NT2/D1 (cell line): ENCODE measurements at places on chromosomes 1 and 21.

DNA sequence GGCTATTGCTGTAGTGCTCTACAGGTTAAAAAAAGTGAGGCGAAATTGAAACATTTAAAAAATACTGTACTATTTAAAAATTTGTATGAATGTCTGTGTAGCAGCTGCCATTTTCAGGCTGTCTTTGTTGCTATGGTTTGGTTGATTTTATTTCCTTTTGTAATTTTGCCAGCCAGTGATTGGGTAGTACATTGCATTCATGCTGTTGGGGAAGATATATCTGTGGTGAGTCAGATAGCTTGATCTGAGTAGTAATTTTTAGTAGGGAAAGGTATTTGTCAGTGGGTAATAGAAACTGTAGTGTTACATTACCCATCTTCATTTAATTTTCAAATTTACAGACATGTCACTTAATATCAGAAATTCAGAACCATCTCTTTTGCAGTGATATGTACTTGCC lies 15.0 kb downstream of the NFIA start:
- DNase-seq, result no peak

DNA sequence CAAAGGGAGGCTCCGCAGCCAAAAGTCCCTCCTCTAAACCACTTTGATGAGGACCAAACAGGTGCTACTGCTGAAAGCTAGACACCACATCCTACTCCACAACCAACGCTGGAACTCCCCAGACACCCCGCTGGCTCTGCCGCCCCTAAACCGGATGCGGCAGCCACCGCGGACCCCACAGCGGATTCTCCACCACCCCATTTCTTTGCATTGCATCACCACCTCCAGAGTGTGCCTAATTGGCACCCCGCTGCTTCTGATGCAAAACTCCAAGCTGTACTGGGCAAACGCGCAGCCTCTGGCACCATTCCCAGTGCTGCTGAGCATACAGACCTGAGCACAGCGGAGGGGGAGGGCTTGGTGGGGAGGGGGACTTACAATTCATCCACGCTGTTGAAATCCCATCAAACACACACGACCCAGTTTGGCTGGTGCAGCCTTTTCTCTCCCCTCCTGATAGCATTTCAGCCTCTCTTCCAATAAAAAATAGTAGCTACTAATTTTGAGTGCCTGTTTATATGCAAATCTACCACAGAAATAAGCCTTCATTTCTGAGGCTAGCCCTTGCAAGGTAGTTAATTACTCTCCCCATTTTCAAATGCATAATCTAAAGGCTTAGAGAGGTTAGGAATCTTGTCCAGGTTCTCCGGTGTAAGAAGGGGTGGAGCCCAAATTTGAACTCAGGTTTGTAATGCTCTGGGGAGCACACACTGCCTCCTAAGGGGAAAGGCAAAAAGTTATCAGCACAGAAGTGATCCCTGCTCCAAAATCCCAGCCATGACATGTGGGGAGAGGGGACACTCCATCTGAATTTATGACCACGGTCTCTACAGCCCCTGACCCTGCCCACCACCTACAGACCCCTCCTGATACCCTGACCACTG lies 12.2 kb upstream of the RGS16 start:
- DNase-seq, result peak; percentile 84

DNA sequence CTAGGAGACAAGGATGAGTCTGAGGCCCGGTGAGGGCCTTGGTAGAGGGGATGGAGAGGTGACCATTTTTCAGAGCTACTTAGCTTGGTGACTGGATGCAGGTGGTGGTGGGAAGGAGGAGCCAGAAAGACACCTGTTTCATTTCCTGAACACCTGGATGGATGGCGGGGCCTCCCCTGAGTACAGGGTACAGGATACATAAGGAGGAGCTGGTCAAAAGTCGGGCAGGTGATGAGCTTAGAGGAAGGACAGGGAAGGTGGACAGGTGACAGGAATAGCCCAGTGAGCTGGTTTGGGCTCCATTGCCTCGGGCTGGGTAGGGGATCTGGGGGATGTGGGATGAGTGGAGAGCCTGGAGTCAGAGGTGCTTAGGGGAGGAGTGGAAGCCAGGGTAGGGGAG lies 6.3 kb downstream of the FAAH start:
- DNase-seq, result no peak

DNA sequence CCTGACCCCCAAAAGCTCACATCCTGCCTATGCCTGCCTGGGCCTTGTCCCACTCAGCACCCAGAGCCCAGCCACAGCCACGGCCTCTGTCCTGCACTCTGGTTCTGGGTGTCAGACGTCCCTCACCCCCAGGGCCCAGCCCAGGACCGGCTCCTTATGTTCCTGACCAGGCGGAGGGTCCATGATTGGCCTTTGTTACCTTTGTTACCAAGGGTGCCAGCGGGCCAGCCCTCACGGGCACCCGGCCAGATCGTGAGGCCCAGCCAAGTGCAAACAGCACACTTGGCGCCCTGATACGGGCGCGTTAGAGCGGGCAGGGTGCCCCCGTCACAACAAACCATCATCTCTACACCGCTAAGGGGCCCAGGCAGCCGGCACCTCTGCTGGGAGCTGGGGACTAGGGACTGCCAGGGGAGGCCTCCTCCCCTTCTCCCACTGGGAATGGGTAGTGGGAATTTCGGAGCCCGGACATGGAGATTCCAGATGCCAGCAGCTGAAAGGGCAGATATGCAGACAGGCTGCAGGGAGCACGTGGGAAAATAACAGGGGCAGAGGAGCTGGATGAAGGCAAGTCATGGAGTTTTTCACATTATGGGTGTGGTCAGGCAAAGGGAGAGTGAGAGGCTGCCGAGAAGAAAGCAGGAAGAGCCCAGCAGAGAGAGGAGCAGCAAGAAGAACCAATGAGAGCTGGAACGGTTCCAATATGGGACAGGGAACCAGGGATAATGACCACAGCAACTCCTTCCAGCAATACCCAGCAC lies 22.1 kb downstream of the HSPG2 start:
- DNase-seq, result no peak

DNA sequence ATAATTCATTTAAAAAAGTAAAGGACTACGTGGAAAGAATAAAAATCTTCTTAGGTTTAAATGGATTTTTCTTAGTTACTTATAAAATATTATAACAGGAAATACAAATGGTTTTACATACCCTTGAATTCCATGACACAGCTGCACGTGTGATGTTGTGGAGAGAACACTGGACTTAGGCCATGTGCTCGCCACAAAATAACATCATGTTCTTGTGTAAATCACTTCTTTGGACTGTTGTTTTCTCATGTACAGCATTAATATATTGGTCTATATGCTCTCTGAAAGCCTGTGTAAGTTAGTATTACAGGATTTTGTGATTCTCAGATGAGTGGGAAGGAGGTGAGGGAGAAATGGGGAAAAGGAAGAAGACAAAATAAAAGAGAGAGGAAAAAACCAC lies 228.2 kb downstream of the DNM3 start:
- DNase-seq, result no peak

DNA sequence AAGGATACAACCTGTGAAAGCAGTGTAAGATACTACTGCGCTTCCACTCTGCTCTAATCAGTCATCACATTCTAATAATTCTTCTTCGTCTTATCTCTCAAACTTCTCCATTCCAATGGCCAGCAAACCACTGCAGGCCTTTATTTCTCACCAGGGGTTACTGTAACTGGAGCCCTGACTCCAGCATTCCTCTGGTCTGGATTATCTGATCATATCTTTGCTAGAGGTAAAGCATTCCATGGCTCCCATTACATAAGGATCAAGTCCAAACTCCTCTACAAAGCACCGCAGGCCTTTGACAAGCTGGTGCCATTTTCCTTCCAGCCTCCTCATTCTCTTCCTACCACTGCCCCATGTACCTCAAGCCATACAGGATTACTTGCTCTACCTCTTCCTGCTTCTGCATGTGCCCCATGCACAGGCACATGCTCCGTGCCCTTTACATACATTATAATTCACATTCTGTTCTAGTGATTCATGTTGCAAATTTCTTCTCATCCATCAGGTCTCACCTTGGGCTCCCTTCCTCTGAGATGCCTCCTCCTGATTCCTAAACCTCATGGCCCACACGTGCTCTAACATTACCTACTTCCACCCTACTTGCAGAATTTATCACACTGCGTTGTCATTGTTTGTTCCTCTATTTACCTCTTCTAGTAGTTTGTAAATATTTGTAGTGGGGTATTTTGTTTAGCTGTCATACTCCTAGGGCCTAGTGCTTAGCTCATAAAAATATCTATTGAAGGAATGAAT lies 9.3 kb upstream of the SERBP1 start:
- DNase-seq, result no peak

DNA sequence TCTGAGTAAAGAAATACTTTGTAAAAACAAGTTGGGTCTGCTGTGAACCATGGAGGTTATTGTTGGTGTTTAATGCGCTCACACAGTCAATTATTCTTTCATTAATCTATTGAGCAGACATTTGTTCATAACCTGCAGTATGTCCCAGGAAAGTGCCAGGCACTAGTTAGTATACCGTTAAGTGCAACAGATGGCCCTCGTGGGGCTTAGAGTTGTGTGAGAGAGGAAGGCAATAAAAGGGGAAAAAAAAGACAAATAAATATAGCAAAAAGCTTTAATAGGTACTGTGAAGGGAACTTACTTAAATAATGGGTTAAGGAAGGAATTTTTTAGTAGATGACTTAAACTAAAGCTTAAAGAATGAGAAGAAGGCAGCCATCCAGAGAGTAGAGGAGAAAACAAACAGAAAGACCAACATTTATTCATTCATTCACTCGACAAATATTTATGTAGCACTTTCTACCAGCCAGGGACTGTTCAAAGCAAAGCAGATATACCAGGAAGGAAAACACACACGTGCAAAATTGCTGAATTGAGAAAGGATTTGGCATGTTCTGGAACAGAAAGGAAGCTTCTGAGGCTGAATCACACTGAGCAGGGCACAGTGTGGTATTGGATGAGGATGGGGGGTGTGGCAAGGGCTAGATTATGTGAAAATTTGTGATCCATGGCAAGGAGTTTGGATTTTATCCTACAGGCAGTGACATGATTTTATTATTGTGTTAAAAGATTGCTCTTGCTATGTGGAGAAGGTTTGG lies 296.1 kb upstream of the SGIP1 start:
- no peak for DNase-seq

GRCh38 chr1:87226341-87226760 lies 102.3 kb upstream of the LMO4 start:
- peak; percentile 88 for DNase-seq

GRCh38 chr1:33946836-33947235 lies 83.0 kb downstream of the HMGB4 start:
- no peak for DNase-seq

DNA sequence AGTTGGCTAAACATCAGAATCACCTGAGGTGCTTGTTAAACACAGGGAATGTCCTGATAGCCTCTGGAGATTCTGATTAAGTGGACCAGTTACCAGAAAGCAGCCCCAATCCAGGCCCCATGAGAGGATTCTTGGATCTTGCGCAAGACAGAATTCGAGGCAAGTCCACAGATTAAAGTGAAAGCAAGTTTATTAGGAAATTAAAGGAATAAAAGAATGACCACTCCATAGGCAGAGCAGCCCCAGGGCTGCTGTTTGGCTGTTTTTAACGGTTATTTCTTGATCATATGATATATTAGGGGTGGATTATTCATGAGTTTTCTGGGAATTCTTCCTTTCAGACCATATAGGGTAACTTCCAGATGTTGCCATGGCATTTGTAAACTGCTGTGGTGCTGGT lies 176.2 kb downstream of the ROR1 start:
- no peak for DNase-seq

DNA sequence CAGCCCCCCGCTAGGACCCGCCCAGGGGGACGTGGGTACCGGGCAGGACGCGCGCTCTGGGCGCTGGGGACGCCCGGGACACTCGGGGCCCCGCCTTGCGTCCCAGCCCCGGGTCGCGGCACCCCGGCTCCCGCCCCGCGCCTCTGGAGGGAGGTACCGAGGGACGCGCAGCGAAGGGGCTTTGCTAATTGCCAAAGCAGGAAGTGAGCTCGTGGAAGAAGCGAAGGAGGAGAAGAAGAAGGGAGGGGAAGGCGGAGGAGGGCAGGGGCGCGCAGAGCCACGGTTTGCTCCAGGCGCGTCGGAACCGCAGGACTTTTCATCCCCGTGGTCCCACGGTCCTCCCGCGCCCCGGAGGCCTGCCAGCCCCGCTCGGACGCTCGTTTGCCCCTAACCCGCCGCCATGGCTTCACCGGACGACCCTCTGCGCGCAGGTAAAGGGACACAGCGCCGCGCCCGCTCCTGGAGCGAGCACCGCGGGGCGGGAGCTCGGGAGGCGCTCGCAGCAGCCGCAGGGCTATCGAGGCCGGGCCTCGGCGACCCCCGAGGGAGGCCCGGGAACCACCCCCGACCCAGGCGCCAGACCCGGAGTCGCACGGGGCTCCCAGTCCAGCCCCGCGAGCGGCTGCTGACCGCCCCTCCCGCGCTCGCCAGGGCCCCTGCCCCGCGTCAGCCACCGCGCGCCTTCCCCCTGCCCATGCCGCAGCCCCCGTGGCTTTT lies 1.3 kb downstream of the EDARADD start:
- peak; percentile 23 for DNase-seq
